ENCODE measurements at places on chromosomes 16 and 17. TPM values are rescaled to one million over a fixed set of nuclear protein-coding genes. Genes with fewer than 3 reads are reported as not detected.

DNA sequence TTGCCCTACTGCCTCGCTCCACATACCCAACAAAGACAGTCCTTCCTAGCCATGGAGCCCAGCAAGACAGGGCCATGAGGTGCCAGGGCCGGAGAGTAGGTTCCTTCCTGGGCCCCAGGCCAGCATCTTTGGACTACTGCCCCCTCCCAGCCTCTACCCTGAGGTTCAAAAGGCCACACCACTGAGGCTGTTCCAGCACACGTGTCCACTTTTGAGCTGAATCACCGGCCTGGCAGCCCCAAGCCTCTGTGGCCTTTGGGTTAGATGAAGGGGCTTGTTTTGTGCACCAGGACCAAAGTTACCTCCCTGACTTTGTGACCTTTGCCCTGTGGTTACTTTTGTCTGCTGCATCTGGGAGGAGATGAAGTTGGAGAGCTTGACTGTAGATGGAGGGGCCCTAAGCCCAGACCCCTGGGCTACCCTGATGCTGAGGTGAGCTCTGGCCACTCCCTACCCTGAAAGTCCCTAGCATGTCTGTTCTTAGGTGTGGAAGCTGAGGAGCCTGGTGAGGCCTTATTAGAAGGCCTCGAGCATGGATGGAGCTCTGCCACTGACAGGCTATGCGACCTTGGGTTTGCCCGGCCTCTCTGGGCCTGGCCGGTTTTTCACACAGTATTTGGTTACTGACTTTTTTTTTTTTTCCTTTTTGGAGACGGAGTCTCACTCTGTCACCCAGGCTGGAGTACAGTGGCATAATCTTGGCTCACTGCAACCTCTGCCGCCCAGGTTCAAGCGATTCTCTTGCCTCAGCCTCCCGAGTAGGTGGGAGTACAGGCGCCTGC, 12.0 kb downstream of the SEZ6 start:
- no peak for DNase-seq

DNA sequence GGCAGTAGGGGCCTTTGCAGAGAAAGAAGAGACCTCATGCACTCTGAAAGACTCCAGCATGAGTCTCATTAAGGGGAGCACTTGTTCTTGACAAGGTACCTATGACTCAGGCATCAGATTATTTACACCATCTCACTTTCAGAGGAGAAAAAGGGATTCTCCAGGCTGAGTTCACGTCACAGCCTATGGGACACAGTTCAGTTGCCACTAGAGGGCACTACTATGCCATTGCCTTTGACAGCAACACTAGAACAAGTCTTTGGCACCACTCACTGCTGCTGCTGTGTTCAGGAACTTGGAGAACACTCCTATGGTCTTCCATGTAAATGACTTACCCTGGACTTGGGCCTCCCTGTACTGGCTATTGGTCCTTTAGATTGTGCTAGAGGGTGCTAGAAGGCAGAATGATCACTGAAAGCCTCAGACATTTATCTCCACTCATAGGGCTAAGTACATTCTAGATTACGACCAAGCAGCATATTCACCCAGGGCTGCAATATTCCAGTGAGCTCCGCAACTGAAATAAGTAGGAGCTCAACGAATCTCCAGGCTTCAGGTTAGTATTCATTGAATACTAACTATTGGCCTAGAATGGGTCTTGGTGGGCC, 225.1 kb upstream of the CA10 start:
- DNase-seq = peak; percentile 25

The TANC2 gene
- polyA plus RNA-seq = 35.8 TPM

The DRC3 gene
- 6.6 TPM for polyA plus RNA-seq

DNA sequence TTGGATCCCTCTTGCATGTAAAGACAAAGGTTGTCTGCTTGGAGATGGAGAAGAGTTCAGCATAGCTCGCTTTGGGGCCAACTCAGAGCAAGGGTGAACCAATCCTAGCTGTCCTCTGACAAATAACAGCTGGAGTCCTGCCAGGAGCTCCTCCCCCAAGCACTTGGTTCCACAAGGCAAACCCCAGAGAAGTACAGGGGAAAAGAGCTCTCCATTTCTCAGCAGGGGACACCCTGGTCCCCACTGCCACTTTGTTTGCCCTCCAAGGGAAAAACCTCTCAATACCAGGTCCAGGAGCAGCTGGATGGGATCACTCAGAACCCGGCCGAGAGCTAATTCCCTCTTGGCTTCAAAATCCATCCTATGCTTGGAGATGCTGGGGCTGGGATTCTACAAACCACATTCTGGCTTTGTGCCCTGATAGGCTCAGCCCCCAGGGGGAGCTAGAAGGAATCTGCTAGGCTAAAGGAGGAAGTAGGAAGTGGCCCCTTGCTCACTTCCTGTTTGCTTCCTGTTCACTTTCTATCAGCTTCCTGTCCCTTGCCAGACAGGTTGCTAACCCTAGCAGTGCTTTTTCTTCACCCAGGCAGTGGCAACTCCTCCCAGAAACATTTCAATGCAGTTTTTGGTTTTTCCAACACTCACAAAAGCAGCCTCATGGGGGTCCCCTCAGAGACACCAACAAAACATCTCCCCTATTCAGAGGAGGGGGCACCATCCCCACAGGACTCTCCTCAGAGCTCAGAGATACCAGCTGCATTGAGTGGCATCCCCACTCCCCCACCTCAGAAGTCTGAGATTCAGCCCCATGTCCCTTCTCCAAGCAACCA, 30.7 kb downstream of the CDRT4 start:
- DNase-seq = no peak

The CACNG3 gene
- not detected for polyA plus RNA-seq

- no peak for DNase-seq
These were observed 3.6 kb downstream of the CORO1A start for GRCh38 chr16:30186782-30187555.

The CDK3 gene
- 4.6 TPM for polyA plus RNA-seq

DNA sequence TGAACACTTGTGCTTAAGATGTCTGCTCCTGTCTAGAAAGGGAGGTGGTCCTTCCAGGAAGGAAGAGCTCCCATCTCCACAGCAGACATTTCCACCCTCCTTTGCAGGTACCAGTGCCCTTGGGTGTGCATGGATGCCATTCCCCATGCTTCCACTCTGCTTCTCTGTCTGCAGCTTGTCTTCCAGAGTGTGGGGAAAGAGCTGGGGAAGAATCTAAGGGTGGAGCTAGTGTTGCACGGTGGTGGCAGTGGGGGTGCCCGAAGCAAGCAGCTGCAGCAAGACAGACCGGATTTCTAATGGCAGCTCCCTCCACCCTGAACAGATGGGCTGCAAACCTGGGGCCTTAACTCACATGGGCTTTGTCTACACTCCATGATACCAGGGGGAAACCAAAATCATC, 22.6 kb upstream of the HOXB13 start:
- DNase-seq = no peak

- no peak for DNase-seq
These were observed 421 bp downstream of the STAT3 start for GRCh38 chr17:42387661-42388380.

DNA sequence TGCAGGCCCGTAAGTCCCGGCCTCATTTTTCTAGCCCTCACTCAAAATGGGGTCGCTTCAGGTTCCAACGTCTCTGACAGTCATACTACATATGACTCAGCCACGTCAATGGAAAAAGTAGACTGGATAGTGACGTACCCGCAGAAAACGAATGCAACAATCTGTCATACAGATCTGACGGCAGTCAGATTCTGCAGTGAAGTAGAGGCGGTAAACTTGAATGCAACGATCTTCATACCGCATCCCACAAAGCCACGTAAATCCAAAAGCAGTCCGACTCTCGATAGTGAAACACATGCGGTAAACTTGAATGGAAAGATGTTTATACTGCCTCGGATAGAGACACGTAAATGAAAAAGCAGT, 38.4 kb upstream of the ARL4D start:
- peak; percentile 78 for DNase-seq

GRCh38 chr16:68286153-68287074, 22.1 kb downstream of the SLC7A6 start:
- no peak for DNase-seq

- DNase-seq = peak; percentile 87
These were observed 100.9 kb downstream of the PARN start for GRCh38 chr16:14529010-14529669.

The LRRC37A3 gene
- 11.6 TPM for polyA plus RNA-seq

All from forelimb muscle (tissue), 1 donor.